Peyer's patch (tissue), 4 donors: ENCODE measurements at places on chromosomes 11 and 22. TPM values are rescaled to one million over a fixed set of nuclear protein-coding genes. Genes with fewer than 3 reads are reported as not detected.

DNA sequence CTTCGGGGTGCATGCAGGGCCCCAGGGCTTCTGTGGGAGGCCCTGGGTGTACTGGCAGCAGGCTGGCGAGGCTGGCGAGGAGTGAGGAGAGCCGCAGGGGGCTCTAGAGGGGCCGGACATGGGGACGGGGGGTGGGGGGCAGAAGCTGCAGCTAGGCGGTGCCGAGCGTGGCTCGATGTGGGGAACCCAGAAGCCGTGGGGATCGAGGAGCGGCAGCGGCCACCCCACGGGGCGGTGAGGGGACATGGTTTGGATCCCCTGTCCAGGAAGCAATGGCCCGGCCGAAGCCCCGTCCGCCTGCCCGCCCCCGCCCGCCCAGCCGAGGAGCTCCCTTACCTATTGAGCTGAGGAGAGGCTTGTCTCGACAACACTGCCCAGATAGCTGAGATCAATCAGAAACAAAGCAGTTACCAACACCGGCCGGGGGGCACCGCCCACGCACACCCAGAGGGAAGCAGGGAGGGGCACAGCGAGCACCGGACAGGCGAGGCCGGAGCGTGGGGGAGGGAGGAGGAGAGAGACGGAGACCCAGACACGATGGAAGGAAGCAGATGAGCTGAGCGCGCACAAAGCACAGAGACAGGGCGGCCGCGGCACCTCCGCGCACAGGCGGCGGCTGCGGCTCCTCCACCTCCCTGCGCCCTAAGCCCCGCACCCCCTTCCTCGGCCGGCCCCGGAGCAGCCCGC is 38.7 kb downstream of the IGSF9B start:
- DNase-seq: no peak

GRCh38 chr11:117857734-117858414 is 18.6 kb downstream of the FXYD6 start:
- DNase-seq: no peak

Gene GAB4
- not detected for total RNA-seq

GRCh38 chr11:11577251-11577855 is 44.5 kb downstream of the GALNT18 start:
- DNase-seq: no peak

DNA sequence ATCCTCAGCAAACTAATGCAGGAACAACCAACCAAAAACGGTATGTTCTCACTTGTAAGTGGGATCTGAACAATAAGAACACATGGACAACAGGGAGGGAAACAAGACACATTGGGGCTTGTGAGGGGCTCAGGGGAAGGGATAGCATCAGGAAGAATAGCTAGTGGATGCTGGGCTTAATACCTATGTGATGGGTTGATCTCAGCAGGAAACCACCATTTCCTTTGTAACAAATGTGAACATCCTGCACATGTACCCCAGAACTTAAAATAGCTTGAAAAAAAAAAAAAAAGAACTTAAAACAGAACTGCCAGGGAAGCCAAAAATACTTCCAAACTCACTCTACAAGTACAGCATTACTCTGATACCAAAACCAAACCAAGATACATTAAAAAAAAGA is 33.8 kb downstream of the CASP4 start:
- no peak for DNase-seq

DNA sequence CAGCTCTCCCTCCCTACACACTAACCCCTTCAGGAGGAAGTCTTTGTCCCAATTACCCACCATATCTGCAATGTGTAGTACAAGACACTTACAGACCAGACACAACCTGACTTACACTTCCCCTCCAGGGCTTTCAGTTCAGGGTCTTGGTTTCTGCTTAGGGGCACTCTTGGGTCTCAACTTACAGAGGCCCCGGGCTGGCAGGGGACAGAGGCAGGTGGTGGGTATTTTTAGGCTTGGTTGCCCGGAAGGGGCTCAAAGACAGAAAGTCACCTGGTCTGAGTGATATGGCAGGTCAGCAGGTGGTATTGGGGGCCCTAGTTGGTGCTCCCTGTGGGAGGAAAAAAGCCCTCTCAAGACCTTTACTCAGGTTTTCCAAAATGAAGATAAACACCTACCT is 3.4 kb upstream of the TMEM184B start:
- no peak for DNase-seq

Gene PKDREJ
- 1.3 TPM for total RNA-seq

Gene SLC2A11
- total RNA-seq: 8.3 TPM

GRCh38 chr11:216081-216974 is 8.8 kb downstream of the RIC8A start:
- no peak for DNase-seq

GRCh38 chr22:17222503-17222902 is 3.3 kb upstream of the ADA2 start:
- no peak for DNase-seq
